ENCODE measurements at places on chromosomes 12 and 14.
A peak's percentile ranks its signal among the peaks of the same experiment; 100 is the strongest.

DNA sequence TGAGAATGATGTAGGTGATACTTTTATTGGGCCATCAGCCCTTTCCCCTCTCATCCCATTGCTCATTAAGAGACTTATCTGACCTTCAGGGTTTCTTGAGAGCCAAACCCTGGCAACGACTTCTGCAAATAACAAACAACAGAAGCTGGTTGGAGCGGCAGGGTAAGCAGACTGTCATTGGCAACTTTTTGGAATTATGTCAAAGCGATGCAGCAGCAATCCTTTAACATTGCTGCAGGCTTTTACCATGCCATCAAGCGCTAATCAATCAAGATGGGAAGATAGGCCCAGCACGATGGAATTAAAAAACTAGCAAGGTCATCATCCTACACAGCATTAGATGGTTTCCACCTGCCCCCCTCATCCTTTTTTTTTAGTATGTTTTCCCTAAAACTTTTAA, 406.1 kb upstream of the PDE3A start:
- H3K36me3 ChIP-seq = no peaks in the 10 kb centered on the region
- H3K4me3 ChIP-seq = no peak overlapping the region
- H3K27ac ChIP-seq = no peak overlapping the region
- DNase-seq = no peak

- peaks cover 38% of the 10 kb centered on the region for H3K36me3 ChIP-seq
- no peak overlapping the region for H3K27ac ChIP-seq
- DNase-seq = no peak
- H3K4me1 ChIP-seq = peaks cover 8% of the 10 kb centered on the region
Measured at GRCh38 chr14:65040666-65041433, 54.2 kb downstream of the FNTB start.

- no peaks in the 10 kb centered on the region for H3K4me1 ChIP-seq
- H3K36me3 ChIP-seq = no peaks in the 10 kb centered on the region
- no peak for DNase-seq
- no peak overlapping the region for H3K4me3 ChIP-seq
- no peaks in the 10 kb centered on the region for H3K27me3 ChIP-seq
- H3K27ac ChIP-seq = no peak overlapping the region
Measured at GRCh38 chr14:93303659-93304058, 29.2 kb downstream of the BTBD7 start.

- H3K36me3 ChIP-seq = peaks cover 19% of the 10 kb centered on the region
- peaks cover 15% of the 10 kb centered on the region for H3K27me3 ChIP-seq
- peaks cover 34% of the 10 kb centered on the region for H3K4me1 ChIP-seq
- peak overlapping the region; percentile 81 for H3K4me3 ChIP-seq
Measured at GRCh38 chr12:45991284-45992249, 1.2 kb upstream of the SCAF11 start.

- peaks cover 86% of the 10 kb centered on the region for H3K27me3 ChIP-seq
- H3K4me1 ChIP-seq = peaks cover 16% of the 10 kb centered on the region
- H3K27ac ChIP-seq = no peak overlapping the region
- peak overlapping the region; percentile 82 for H3K4me3 ChIP-seq
Measured at GRCh38 chr12:57127101-57127725, 1.1 kb upstream of the LRP1 start.
